Neuronal stem cell (in vitro differentiated cells): ENCODE measurements at places on chromosomes 12 and 14.

DNA sequence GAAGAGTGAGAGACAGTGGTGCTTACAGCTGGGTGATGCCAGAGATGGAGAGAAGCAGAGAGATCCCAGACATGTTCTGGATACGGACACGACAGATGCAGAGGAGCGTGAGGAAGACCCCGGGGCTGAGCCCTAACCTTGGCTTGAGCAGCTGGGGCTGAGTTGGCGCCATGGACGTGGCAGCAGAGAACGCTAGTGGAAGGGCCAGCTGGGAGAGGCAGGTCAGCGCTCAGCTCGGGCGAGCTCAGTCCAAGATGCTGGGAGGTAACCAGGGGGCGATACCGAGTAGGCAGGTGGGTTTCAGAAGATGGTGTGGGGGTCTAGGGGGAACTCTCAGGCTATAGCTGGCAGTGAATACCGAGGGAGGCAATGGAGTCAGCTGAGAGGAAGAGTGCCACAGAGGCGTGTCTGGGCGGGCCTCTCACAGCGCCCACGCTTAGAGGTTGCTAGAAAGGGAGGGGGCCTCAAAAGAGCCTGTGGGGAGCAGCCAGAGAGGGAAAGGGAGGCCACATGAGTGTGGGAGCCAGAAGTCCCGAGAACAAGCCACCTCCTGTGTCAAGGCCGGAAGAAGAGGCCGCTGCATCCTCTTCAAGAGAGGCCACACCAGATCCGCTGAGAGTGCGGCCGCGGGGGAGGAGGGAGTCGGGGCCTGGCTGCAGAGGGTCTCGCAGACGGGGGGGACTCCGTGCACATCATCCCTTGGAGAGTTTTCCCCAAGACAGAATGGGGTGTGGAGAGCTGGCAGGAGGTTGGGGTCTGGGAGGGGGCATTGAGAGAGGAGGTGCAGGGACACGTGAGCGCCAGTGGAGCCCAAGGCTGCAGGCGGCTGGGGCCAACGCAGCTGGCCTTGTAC lies 57.0 kb upstream of the DIO3 start:
- no peak for DNase-seq

DNA sequence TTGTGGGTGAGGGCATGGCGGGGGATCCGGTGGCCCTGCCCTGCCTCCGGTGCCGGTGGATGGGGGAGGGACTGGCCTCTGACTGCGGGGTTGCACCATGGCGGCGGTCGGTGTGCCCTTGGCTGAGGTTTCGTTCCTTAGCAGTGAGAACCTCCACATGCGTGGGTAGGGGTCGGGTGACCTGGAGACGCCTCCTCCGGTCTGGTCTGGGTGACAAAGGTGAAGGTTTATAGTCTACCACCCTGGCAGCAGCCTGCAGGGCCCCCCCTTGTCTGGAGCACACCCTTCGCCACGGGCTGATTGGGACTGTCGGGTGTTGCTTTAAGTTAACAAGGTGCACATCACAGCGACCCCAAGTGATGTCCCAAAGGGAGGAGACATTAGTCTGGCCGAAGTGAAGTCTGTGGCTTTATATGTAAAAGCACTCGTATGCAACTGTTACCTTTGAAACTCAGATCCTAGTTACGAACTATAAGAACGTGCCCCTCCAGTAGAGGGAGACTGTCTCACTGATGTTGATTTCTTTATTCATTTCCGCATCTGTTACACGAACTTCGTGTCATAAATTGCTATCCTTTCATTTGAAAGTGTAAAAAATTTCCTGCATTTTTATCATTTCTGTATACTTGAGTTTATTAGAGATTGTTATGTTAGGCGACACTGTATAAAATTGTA lies 74.4 kb downstream of the WDR20 start:
- DNase-seq = no peak

DNA sequence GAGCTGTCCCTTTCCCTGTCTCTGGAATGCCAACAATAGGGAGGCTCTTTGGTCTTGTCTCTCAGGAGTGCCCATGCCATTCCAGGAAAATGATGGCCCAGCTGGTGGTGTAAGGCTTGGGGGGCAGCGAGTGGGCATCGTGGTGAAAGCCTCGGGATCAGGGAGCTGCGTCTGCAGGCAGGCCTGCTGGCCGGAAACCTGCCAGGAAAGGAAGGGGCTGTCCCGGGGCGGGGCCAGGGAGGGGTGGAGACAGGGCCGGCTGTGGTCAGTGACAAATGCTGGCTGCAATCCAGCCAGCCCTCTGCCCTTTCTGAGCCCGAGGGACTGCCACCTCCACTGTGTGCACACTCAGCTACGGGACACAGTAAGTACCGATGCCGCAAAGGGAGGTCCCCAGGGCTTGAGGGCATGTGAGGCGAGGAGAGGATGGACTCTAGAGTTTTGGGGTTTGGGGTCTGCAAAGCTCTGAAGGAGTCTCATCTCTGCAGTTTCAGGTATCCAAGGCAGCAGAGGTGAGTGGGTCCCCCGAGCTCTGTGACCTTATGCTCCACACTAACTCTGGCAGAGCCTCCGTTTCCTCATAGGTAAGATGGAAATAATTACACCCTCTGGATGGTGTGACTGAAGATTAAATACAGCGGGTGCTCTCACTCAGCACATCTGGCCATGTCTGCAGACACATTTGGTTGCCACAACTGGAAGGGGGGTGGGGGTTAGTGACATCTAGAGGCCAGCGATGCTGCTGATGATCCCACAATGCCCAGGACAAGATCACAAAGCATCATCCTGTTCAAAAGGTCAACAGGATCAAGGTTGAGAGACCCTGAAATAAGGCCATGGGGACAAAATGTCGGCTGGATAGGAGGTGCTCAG lies at the start of gene SERPINA5:
SERPINA5 (plus strand) TSS at position 300 of the 873 bp plus-strand sequence. CDS start 5,937 bp downstream, outside the sequence.
- no peak for DNase-seq

- DNase-seq = no peak
These were observed 212.8 kb upstream of the SSTR1 start for GRCh38 chr14:37994846-37995372.

GRCh38 chr12:132433641-132434395 lies 56.1 kb upstream of the FBRSL1 start:
- DNase-seq = no peak

GRCh38 chr12:74370608-74371216 lies 166.9 kb upstream of the ATXN7L3B start:
- no peak for DNase-seq

DNA sequence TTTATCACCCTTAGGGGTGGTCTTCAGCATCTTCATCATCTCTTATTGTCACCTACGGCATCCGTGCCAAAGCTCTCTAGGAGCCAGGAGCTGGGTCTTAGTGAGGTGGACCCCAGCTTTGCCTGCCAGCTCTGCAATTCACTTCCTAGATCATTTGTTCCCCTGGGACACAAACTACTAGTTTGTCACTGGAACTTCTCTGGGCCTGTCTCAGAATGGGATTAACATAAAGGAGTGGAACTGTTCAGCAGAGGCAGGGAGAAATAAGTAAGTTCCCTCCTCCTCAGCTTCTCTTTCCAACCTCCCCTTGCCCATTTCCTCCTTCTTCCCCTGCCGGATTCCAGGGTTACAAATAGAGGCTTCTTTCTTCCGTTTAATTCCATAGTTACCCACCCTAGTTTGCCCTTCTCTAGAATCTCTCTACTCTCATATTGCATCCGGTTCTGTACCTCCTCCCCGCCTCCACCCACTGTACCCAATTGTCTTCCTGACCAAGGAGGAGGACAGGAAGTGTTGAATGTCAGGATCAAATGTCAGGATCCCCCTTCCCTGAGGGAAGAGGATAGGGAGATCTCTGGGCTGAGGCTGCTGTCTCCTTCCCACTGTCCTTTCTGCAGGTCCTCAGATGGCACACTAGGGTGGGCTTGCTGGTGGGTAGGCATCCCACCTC lies 25.0 kb downstream of the LARP4 start:
- no peak for DNase-seq

DNA sequence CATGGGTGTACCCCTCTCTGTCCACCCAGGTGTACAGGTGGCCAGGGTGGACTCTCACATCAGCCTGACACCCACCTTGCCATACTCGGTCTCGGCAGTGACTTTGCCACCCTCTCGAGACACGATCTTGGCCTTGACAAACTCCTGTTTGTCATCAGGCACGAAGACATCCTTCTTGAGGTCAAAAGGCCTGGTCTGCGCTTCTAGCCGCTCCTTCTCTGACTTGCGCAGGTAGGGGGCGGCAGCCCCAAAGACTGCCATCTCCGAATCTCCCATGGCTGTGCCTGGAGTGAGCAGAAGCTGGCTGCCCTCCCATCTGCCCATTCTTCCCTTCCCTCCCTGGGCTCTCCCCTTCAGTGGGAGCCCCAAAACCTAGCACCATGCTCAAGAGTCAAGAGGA lies 2.0 kb downstream of the MYH7 start:
- DNase-seq = no peak

DNA sequence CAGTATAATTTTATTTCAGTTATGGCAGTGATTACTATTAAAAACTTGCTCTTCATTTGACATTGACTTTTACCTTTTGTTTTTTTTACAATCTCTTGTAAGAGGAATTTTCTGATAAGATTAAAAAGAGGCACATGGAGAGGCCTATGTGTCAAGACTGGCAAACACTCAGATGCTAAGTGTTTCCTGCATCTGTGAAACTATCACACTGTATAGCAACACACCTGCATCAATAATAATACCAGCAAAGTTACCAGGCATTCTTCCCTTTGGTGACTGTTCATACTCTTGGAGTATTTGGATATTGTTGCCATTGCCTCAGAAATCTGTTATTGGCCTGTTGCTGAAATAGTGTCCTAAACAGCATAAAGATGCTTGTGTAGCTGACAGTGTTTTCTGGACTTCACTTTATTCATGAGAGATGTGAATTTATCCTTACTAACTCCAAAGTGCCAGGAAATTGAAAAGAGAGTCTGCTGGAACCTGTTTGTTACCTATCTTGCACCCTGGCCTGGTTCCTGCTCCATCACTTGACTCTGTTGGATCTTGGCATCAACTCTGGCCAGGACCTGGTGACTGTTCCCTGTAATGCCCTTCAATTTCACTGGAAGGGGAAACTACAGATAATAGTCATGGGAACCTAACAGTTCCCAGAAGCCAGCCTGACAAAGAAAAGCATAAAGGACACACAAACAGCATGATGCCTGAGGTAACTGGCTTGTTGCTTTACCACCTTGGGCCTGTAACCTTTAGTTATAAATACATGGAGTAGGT lies 19.8 kb downstream of the SLC16A7 start:
- no peak for DNase-seq

- DNase-seq = no peak
These were observed 170.3 kb downstream of the GRIN2B start for GRCh38 chr12:13811061-13811460.

DNA sequence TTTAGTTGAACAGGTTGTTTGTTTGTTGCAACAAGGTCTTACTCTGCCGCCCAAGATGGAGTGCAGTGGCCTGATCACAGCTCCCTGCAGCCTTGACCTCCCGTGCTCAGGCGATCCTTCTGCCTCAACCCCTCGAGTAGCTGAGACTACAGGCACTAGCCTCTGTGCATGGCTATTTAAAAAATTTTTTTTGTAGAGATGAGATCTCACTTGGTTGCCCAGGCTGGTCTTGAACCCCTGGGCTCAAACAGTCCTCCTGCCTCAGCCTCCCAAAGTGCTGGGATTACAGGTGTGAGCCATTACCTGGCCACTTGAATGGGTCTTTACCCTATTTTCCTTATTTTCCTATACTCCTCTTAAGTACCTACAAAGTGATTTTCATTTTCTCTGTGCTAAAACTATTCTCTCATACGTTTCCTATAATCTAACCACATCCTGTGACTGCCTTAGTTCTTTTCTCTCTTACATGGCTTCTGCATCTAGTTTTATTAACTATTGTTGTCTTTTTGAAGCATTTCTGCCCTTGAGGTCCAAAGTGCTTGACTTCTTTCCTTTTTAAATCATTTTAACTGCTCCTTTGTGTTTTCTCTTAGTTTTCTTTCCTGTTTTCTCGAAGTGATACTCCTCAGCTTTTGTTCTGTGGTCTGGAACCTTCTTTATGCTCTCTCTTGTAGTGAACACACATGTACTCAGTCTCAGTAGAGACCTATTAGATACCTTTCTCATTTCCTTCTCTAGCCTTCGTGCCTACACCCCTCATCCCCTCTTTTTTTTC lies 14.1 kb downstream of the GPX2 start:
- no peak for DNase-seq
